ENCODE measurements at places on chromosomes 2 and 18.

- DNase-seq: no peak
These were observed 23.8 kb upstream of the KLHL29 start for GRCh38 chr2:23361152-23361551.

- DNase-seq: peak; percentile 37
These were observed 20.6 kb downstream of the TMX3 start for GRCh38 chr18:68694316-68694715.

GRCh38 chr18:62989195-62989594, 273.9 kb downstream of the PHLPP1 start:
- no peak for DNase-seq

DNA sequence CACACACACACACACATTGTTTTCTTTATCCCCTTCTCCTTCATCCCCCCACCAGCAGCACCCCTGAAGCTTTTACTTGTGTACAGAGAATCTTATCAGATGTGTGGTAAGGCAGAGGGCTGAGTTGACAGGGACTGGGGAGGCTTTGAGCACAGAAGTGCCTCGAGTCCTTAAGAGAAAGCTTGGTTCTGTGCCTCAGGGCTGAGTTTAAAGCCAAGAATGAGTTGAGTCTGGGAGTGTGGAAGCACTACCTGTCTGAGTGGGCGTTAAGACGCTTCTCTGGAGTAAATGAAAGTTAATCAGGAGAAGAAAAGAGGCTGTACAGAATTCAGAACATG, 2.7 kb downstream of the ID2 start:
- no peak for DNase-seq

DNA sequence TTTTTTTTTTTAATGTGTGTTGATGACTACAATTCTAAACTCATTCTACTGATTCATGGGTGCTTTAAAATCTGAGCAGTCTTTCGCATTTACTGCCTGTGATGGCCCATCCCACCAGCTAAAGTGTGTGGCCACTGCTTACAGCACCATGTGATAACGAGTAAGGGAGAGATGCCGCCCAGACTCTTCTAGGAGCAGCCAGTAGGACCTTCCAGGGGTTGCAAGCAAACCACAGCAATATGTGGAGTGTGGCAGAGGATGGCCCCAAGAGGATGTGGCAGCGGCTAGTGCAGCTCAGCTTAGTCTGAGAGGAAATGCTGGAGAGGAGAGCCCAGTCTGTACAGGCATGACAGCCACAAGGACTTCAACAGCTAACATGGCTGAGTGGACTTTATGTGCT, 14.9 kb downstream of the IL1B start:
- DNase-seq: no peak

DNA sequence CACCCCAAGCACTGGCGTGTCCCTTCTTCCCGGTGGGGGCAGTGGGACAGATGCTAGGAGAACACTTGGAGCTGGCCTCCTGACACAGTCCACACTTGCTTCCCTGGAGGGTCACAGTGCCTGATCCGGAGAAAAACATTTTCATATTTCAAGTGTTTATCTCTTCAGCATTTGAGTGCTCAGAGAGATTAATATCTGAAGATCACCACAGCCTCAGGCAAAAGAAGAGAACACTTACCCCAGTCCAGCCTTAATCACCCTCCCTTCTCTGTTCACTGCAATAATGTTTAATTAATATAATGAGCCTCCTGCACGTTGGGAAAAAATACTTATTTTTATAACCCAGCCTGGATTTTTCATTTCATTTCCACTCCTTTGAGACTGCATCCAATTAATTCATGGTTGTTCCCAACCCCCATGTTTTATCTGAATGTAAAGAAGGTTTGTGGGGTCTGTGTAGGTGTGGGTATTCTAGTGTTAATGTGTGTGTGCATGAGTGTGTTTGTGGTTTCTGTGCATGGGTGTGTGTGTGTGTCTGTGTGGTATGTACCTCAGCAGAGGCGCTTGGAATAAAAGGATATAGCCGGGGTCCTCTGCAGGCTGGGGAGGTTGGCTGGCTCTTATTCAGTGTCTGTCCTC, 72.1 kb downstream of the NRP2 start:
- no peak for DNase-seq

GRCh38 chr18:23932385-23933067, 82.0 kb upstream of the TTC39C start:
- DNase-seq: no peak

DNA sequence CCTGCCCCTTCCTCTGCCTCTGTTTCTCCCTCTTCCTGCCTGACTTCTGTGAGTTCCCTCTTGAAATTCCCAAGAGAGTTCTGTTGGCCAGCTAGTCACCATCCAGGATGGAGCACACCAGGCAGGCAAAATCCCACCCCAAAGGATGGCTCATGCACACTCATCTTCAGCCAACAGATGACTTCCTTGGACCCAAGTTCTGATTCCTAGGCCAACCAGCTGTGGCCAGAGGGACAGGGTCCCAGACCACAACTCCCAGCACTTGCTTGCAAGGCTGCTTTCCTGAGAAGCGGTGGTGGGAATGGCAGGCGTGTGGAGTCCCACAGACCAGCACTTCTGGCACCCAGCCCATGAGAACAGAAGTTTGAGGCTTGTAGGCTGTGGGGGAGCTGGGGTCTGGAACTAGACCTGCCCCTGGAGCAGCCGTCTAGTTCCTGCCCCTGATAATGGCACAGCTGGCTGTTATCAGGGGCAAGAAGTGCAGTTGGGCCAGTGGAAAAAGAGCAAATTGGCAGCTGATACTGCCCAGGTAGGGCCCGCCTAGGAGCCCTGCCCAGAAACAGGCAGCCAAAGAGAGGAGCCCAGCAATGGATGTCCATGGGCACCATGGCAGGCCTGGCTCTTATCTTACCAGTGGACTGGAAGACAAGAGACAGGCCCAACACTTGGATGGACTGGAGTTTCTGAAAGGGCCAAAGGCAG, 56.7 kb downstream of the CYP26B1 start:
- DNase-seq: no peak

DNA sequence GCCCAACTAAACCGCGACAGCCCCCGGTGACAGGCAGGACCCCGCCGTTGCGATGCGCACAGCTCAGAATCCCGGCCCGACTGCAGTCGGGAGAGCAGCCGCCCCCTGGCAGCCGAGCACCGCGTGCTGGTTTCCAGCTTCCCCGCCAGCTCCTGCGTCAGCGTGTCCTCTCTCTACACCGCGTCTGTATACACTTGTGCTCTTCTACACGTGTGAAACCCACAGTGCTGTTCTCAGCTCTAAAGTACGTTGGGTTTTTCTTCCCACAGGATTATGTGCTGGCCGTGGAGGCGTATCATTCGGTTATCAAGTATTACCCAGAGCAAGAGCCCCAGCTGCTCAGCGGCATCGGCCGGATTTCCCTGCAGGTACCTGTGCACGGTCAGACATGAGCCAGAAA, 54.0 kb downstream of the ADI1 start:
- DNase-seq: no peak

DNA sequence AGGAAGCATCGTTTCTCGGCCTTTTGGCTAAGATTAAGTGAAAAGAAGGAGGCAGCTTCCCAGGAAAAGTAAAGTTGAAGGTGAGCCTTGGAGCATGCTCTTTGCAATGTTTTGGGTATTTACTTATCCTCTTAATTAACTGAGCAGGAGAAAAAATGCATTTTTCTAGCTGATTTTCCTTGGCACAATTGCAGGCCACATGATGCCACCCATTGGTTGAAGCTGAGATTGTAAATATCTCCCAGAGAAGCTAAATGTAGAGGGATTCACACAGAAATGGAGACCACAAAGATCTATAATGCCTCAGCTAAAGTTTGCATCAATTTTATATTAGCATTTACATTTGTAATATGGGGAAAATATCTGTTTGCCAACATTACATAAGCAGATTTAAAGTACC, 294.1 kb downstream of the KCNS3 start:
- DNase-seq: no peak

DNA sequence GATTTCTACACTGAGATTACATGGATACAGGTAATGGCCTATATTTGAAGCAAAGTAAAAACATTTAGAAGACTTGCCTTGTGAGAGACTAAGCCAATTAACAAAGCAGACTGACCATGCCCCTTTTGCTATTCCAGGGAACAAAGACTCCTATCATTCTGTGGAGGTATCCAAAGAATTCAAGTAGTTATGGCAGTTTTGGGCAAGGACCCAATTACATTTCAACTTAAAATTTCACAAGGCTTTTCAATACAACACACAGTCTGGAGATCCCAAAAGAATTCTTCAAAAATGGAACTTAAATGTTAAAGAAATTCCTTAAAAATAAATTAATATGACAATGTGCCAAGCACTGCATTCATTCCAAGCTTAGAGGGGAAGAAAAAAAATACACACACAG, 109.2 kb upstream of the CHRNA1 start:
- DNase-seq: no peak

GRCh38 chr18:10688766-10689165, 162.9 kb downstream of the NAPG start:
- DNase-seq: no peak

- no peak for DNase-seq
These were observed 85.3 kb downstream of the FHOD3 start for GRCh38 chr18:36382854-36383253.

GRCh38 chr18:47246027-47246971, 5.2 kb downstream of the SKOR2 start:
- no peak for DNase-seq

GRCh38 chr2:78077633-78078032, 555.5 kb upstream of the LRRTM4 start:
- peak; percentile 29 for DNase-seq

DNA sequence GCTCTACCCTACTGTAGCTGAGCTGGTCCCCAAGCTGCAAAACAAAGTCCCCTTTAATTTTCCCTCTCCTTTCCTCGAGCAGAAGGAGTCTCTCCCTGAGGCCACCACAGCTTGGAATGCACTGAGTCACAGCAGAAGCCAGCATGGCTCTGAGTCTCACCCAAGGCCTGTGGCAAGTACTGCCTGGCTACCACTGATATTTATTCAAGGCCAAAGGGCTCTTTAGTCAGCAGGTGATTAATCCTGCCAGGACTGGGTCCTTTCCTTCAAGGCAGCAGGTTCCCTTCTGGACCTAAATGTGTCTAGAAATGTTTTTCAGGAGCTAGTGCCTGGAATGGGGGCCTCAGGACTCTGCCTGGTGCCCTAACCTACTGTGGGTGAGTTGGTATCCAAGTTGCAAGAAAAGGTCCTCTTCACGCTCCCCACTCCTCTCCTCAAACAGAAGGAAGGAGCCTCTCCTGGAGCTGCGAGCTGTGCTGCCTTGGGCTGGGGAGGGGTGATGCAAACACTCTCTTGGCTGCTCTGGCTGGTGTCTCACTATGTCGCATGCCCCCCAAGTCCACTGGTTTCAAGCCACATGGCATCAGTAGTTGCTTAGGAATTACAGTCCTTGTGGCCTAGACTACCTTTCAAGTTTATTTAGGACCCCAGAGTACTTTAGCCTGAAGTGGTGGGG, 53.4 kb downstream of the CD28 start:
- DNase-seq: no peak

GRCh38 chr2:145000376-145000775, 480.5 kb upstream of the ZEB2 start:
- no peak for DNase-seq

GRCh38 chr2:107263628-107264027, 377.7 kb upstream of the ST6GAL2 start:
- no peak for DNase-seq

- DNase-seq: no peak
These were observed 71.6 kb upstream of the CYP1B1 start for GRCh38 chr2:38147333-38148121.

GRCh38 chr18:50928551-50928950, 39.3 kb upstream of the ELAC1 start:
- DNase-seq: no peak

- DNase-seq: peak; percentile 29
These were observed 204.1 kb upstream of the VRK2 start for GRCh38 chr2:57842531-57842930.

DNA sequence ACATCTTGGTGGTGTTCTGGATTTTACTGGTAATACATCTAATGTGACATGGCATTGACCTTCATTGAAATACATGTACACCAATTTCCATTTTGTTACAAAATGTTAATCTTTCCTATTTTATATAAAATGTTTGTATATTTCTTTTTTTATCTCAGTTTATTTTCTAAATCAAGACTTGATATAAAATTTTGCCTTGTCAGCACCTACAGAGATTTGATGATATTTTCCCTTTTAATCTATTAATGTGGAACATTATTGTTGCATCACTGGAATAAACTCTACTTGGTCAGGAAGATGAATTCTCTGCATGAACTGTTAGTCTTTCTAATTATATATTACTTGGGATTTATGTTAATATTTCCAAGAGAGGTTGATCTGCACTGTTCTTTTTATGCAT, 294.0 kb upstream of the ETAA1 start:
- no peak for DNase-seq

DNA sequence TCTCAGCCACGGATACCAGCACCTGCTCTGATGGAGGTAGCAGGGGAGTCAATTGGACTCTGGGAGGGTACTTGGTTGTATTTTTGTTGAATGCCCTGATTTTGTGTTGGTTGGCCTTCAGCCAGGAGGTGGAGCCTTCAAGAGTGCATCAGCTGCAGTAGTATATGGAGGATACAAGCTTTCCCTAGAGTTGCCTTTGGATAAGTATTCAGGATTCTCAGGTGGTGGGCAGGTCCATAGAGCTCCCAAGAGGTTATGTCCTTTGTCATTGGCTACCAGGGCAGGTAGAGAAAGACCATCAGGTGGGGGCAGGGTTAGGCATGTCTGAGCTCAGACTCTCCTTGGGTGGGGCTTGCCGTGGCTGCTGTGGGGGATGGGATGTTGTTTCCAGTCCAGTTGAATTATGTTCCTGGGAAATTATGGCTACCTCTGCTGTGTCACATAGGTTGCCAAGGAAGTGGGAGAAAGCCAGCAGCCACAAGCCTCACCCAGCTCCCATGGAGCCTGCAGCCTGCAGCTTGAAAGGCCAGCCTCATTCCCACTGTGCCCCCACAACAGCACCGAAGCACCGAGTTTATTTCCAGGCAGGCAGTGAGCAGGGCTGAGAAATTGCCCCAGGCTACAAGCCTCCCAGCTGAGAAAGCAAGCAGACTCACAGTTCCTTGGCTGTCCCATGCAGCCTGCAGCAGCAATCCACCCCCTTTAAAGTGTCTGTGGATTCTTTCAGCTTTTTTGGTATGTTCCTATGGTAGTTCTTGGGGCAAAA, 38.6 kb upstream of the CHST9 start:
- no peak for DNase-seq

- no peak for DNase-seq
These were observed 83.4 kb downstream of the ZFP36L2 start for GRCh38 chr2:43142921-43143438.

DNA sequence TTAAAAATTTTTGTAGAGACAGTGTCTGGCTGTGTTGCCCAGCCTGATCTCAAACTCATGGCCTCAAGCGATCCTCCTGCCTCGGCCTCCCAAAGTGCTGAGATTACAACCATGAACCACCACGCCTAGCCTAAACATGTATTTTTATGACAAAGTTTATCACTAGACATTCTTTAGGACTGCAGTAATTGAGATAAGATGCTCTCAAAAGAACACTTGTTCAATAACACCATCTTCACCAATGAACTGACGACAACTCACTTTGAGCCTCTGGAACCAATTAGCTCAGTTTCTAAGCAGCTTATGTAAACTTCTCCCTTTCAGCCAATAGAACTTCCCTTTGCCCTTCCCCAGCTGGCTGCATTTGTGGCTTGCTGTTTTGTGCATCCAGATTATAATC, 15.3 kb upstream of the PPP4R1 start:
- DNase-seq: no peak

All from right hindlimb (tissue), 1 donor.